Activated CD8-positive, alpha-beta T cell treated with anti-CD3 and anti-CD28 coated beads, Interleukin-2, amount 10 ng/mL, durations not matched to agents 7 days and 5 days (primary cell): ENCODE measurements at places on chromosomes 12 and 14. TPM values are rescaled to one million over a fixed set of nuclear protein-coding genes. Genes with fewer than 3 reads are reported as not detected.

GRCh38 chr14:93916498-93916897, 10.6 kb upstream of the FAM181A start:
- no peak for DNase-seq
- H3K36me3 ChIP-seq = peaks cover 4% of the 10 kb centered on the region
- H3K4me1 ChIP-seq = peaks cover 14% of the 10 kb centered on the region
- no peak overlapping the region for H3K4me3 ChIP-seq
- H3K27me3 ChIP-seq = peaks cover 13% of the 10 kb centered on the region
- H3K27ac ChIP-seq = no peak overlapping the region

DNA sequence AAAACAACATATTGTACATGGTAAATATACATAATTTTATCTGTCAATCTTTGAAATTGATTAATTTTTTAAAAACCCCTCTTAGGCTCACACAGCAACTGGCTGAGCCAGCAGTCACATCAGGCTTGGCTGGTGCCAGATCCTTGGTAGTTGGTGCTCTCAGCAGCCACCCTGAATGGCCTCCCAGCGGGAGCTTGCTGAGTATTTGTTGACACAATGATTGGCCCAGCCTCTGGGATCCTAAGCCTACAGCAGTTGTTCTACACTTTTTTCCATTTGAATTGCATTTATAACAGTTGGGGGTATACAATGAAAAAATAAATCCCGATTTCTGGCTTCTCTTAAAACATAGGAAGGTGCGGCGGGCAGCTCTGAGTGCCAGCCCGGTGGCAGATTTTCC, 11.1 kb downstream of the PRKAB1 start:
- peaks cover 79% of the 10 kb centered on the region for H3K36me3 ChIP-seq
- no peak for DNase-seq
- H3K27me3 ChIP-seq = no peaks in the 10 kb centered on the region
- H3K4me3 ChIP-seq = no peak overlapping the region
- H3K4me1 ChIP-seq = peaks cover 24% of the 10 kb centered on the region

DNA sequence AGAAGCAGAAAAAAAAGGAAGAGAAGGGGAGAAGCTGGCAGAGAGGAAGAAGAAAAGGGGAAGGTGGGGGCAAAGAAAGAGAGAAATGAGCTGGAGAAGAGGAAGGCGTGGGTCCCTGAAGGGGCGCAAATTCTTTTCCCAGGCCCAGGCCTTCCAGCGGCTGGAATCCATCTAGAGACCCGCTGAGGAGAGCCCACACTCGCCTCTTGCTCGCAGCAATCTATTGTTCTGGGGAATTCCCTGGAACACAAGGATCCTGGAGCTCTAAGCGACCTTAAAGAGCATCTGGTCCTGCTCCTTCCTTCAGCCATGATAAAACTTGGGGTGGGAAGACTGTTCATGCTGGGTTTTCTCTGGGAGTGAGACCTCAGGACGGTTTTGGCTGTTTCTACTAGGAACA, 41.2 kb upstream of the FKBP4 start:
- H3K27me3 ChIP-seq = peaks cover 31% of the 10 kb centered on the region
- H3K36me3 ChIP-seq = no peaks in the 10 kb centered on the region
- DNase-seq = no peak
- no peak overlapping the region for H3K27ac ChIP-seq
- no peaks in the 10 kb centered on the region for H3K4me1 ChIP-seq

GRCh38 chr12:6352193-6353173, 10.6 kb upstream of the TNFRSF1A start:
- DNase-seq = no peak
- H3K27me3 ChIP-seq = peaks cover 9% of the 10 kb centered on the region
- H3K36me3 ChIP-seq = no peaks in the 10 kb centered on the region
- no peak overlapping the region for H3K4me3 ChIP-seq

The ALX1 gene
- not detected for total RNA-seq

DNA sequence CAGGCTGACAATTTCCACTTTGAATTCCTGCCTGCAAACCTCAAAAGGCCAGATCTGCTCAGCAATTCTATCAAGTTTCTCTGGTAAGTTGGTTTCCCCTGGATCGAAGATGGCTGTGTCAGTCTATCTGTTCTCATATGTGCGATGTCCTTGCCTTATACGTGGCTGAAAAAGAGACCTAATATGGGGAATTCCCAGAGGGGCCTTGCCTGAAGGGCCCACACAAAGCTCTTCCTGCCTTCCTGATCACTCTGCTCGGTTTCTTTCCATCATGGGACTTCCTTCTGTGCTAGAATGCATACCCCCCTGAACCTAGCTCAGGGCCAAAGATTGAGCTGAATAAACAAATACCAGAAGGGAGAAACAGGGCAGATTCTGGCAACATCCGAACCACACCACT, 13.2 kb downstream of the TCL1B start:
- no peaks in the 10 kb centered on the region for H3K36me3 ChIP-seq
- H3K27ac ChIP-seq = no peak overlapping the region
- H3K4me1 ChIP-seq = no peaks in the 10 kb centered on the region
- peaks cover 22% of the 10 kb centered on the region for H3K27me3 ChIP-seq
- no peak for DNase-seq

The DIO2 gene
- total RNA-seq = not detected
